Posterior cingulate gyrus (tissue), 11 donors: ENCODE measurements at places on chromosomes 5 and 9.

DNA sequence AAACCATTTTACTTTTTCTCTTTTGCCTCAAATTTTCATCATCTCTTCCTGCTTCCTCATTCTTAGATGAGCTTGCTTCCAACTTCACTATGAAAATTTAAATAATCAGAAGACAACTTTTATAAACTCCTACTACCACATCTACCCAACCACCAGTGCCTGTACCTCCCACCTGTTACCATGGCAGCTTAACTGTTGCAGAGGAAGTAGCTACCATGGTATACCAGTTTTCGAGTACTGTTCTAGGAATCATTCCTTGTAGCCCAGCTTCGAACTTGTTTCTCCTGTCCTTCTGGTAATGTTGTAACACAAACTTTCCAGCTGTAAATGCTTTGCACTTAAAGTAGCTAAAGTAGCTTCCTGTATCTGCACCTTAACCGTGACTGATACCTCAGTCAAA is 266.8 kb upstream of the NREP start:
- DNase-seq, result no peak

DNA sequence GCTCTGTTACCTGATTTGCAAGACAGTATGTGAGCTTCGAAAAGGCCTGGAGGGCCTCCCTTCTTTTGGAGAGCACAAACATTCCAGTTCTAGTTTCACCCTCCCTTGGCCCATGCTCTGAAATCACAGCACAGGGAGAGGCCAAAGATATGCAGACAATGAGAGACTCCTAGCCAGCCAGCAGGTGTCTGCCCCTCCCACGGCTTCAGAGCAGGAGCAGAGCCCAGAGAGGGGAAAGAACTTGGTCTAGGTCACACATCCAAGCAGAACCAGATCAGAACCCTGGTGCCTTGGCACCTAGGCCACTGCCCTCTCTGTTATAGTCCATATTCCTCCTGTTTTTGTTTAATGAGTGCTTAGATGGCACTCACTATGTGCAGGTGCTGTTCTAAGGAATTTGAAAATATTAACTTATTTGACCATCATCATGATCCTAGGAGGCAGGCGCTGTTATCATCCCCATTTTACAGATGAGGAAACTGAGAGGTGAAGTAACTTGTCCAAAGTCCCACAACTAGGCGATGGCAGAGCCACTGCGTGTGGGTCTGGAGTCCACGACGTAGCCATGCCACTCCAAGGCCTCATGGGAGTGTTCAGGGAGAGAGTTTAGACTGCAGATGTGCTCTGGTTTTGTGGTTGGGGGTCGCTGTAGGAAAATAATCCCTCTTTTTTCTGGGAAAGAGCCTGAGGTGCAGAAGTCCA is 27.2 kb downstream of the TMOD1 start:
- no peak for DNase-seq

GRCh38 chr9:136058084-136058483 is 37.0 kb downstream of the NACC2 start:
- no peak for DNase-seq

DNA sequence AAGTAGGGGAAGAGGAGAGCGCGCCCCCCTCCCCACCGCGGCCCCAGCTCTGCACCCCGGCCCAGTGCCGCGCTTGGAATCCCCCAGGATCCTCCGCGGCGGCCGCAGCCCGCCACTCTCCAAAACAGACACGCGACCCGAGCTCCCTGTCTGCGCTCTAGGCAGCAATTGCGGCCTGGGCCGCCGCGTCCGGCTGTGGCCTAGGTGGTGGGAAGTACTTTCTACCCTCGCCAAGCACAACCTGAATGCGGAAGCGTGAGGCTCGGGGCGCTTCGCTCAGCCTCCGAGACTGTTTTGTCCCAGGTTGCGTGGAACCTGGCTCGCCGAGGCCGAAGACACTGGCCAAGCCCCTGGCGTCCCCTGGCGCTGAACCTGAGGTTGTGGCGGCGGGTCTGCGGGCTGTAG is 3.3 kb upstream of the FOXB2 start:
- no peak for DNase-seq

GRCh38 chr9:105510024-105510423 is 47.9 kb upstream of the FKTN start:
- DNase-seq, result no peak

DNA sequence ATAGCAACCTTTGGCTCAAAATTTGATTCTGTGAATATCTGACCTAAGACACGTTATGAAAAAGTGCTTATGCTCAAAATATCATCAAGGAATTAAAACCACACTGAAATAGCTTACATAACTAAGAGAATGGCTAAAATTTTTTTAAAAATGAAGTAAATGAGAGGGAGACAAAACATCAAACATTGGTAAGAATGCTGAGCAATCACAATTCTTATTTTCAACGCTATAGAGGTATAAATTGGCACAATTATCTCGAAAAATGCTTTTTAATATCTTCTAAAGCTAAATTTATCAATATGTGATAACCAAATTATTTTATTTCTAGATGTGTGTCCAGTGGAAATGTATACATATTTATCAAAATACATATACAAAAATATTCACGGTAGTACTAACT is 381.3 kb downstream of the ANXA1 start:
- DNase-seq, result no peak

DNA sequence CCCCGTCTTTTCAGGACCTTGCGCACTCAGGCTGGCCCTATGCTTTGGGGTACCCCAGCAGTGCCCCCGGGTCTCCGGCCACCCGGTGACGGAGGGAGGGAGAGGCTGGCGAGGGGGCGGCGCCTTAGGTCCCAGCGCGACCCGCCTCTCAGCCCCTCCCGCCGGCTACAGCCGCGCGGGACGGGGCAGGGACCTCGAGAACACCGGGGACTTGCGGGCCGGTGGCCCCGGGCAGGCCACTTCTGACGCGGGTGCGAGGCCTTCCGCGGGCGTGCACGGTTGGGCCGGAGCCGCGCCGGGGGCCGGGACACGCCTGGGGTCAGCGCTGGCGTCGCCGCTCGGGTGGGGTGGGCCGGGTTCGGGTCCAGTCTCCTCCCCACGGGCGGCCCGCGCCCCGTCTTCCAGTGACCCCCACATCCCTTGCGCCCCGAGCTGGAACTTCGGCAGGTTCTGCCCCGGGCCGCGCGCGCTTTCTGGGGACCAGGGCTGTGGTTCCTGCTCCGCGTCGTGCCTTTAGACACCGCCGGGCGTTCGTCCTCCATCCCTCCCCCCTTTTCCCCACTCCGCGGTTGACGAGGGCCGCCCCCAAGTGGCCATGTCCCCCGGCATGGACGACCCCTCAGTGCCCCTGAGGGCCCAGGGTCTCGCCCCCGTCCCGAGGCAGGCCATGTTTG is 3.8 kb upstream of the SQSTM1 start:
- DNase-seq, result peak; percentile 43
